T-helper 17 cell (primary cell): ENCODE measurements at places on chromosomes 11 and 22. TPM values are rescaled to one million over a fixed set of nuclear protein-coding genes. Genes with fewer than 3 reads are reported as not detected.

Gene SSTR3
- 0.37 TPM for total RNA-seq

Gene RFPL1
- total RNA-seq: not detected

Gene PATE4
- not detected for total RNA-seq

Gene TRPM5
- 0.08 TPM for total RNA-seq

Gene SERHL2
- total RNA-seq: 0.40 TPM

Gene NRIP3
- total RNA-seq: 4.4 TPM

Gene SLC5A1
- not detected for total RNA-seq

Gene MICAL2
- total RNA-seq: 52.0 TPM

Gene RTN4R
- 0.68 TPM for total RNA-seq

Gene SMIM35
- 0.13 TPM for total RNA-seq

Gene PGM2L1
- total RNA-seq: 10.2 TPM

Gene YPEL4
- total RNA-seq: 1.2 TPM

Gene IRF7
- total RNA-seq: 40.3 TPM

Gene CBX7
- total RNA-seq: 87.9 TPM

Gene CELF1
- total RNA-seq: 113 TPM

Gene SAA4
- total RNA-seq: not detected

Gene SYCE3
- not detected for total RNA-seq

Gene BRSK2
- total RNA-seq: 0.23 TPM

Gene P2RY2
- 0.55 TPM for total RNA-seq

Gene PPME1
- 15.3 TPM for total RNA-seq

Gene RIC3
- total RNA-seq: 52.9 TPM

Gene KIRREL3
- not detected for total RNA-seq

Gene PCSK7
- 355 TPM for total RNA-seq

Gene SCGB1C1
- total RNA-seq: not detected

Gene ST14
- 0.81 TPM for total RNA-seq

Gene SCN3B
- total RNA-seq: not detected

Gene GGT5
- total RNA-seq: not detected
